ENCODE measurements at places on chromosomes 3 and 15. TPM values are rescaled to one million over a fixed set of nuclear protein-coding genes. Genes with fewer than 3 reads are reported as not detected.

Gene CLEC3B
- total RNA-seq, result 19.2 TPM

Gene PCSK6
- total RNA-seq, result 11.8 TPM

Gene ARF4
- total RNA-seq, result 87.8 TPM

Gene CCDC9B
- total RNA-seq, result 1.5 TPM

Gene CCDC13
- total RNA-seq, result 2.7 TPM

Gene CDHR4
- total RNA-seq, result under 0.01 TPM

Gene VGLL3
- 2.0 TPM for total RNA-seq

Gene TMC3
- 0.25 TPM for total RNA-seq

Gene C3orf49
- not detected for total RNA-seq

Gene FURIN
- 14.8 TPM for total RNA-seq

Gene ASB14
- not detected for total RNA-seq

Gene CTDSPL
- 11.8 TPM for total RNA-seq

Gene ECE2
- total RNA-seq, result 2.7 TPM

Gene AMOTL2
- 46.5 TPM for total RNA-seq

Gene ZNF609
- total RNA-seq, result 32.2 TPM

Gene PLCL2
- 73.0 TPM for total RNA-seq

Gene PTPRG
- total RNA-seq, result 54.8 TPM

Gene P3H2
- 3.7 TPM for total RNA-seq

Gene HYKK
- total RNA-seq, result 0.49 TPM

Gene NSUN3
- total RNA-seq, result 27.8 TPM

Gene EXD1
- total RNA-seq, result 0.25 TPM

Gene VPS33B
- total RNA-seq, result 13.8 TPM

Gene TF
- 2.7 TPM for total RNA-seq
